ENCODE measurements at places on chromosomes 5 and 9.
A peak's percentile ranks its signal among the peaks of the same experiment; 100 is the strongest.

DNA sequence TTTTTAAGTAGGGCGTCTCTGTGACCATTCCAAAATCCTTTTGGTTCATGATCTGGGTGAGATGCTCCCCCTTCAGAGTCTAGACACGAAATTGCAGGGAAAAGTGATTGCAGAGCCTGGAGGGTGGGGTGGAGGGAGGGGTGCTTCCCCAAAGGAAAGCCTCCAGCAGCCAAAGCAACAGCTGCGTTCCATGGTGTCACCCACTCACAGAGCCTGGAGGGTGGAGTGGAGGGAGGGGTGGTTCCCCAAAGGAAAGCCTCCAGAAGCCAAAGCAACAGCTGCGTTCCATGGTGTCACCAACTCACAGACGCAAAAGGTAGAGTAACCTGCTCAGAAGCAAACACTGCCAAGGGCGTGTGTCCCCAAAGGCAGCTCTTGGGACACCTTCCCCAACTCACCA, 22.6 kb downstream of the SLC6A18 start:
- no peak for DNase-seq

- DNase-seq, result no peak
Observed at GRCh38 chr5:58085800-58086199, 374.1 kb downstream of the PLK2 start.

DNA sequence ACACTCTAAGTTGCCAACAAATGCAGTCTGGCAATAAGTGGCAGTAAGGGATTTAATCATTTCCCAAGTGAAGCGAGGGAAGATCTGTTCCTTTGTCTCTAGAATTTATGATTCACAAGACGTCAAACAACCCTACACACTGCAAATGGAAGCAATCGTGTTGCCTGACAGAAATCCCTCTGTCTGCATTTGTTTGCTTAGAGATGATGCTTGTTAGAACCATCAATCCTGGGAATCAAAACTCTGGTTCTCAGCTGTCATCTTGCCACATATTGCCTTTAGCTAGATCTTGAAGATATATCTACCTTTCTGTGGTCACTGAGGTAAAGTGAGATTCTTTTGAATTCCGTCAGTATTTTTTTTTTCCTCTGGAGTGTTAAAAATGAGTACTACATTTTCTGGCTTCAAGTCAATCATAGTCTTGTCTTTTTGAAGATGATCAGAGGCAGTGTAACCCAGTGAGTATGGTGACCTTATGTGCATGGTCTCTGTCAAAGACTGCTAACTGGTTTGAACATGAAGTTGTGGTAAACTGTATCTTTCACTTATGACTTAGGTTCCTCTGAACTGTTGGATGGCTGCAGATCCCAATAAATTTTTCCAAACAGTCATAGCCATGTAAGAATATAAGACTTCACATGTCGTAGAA, 106.4 kb upstream of the STARD4 start:
- no peak for DNase-seq

DNA sequence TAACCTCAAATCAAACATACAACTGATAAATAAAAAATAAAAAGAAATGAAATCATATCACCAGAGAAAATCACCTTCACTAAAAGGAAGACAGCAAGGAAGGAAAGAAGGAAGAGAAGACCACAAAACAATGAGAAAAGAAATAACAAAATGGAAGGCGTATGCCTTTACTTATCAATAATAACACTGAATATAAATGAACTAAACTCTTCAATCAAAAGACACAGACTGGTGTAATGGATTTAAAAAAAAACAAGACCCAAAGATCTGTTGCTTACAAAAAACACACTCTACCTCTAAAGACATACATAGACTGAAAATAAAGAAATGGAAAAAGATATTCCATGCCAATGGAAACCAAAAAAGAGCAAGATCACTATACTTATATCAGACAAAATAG, 60.3 kb downstream of the ERP44 start:
- no peak for DNase-seq

DNA sequence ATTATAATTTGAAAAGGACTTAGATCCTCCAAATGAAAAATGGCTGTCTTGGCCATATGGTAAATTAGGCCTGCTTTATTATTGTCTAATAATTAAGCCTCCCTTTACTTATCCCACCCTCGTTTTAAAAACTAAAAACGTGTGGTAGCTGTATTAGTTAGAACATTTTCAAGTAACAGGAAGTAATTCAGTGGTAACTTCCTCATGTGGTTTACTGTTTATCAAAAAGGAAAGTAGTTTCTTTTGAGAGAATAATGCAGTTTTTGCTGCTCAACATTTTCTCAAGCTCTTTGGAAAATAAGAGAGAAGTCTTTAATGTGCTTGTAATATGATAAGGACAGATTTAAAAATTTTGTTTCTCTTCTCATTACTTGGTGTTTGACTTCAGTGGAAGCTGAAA, 26.0 kb downstream of the ZCCHC7 start:
- DNase-seq, result no peak

- DNase-seq, result no peak
Observed at GRCh38 chr9:118457171-118458000, 753.2 kb downstream of the TLR4 start.

DNA sequence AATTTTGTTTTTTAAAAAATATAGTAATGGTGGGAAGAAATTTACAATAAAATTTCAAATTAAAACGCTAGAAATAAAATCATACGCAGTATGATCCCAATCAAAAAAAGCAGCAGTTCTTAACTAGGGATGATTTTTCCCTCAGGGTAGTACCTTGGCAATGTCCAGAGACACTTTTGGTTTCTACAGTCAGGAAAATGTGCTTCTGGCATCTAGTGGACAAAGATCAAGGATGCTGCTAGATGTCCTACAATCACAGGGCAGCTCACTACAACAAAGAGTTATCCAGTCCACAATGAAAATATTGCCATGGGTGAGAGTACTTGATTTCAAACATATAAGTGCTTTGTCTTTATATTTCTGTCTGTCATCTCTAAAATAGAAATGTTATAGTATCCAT, 400.2 kb upstream of the SGCD start:
- no peak for DNase-seq

GRCh38 chr9:84609779-84610178, 59.8 kb upstream of the NTRK2 start:
- peak; percentile 13 for DNase-seq

GRCh38 chr9:72794946-72795345, 157.9 kb downstream of the ALDH1A1 start:
- no peak for DNase-seq

DNA sequence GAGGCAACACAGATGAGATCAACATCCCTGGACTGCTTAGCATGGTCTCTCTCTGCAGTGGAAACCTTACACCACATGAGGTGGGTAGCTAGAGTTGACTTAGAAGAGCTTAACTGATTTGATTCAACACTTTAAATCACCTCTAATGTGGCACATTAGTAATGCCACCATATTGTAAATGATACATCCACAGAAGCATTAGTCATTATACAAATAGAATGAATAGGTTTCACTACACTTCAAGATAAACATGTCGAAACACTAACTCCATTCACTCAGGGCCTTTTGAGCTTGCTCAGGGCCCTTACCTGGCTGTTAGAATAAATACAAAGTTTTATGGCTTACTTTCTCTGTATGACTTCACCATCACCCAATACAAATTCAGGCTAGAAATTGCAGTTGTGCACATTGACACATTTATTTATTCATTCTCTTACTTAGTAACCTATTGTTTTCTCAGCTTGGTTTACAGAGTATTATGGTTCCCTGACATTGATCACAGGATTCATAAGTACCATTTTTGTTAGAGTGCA, 9.3 kb upstream of the SMAD5 start:
- no peak for DNase-seq
